ENCODE measurements at places on chromosomes 7 and 10.
A peak's percentile ranks its signal among the peaks of the same experiment; 100 is the strongest.

DNA sequence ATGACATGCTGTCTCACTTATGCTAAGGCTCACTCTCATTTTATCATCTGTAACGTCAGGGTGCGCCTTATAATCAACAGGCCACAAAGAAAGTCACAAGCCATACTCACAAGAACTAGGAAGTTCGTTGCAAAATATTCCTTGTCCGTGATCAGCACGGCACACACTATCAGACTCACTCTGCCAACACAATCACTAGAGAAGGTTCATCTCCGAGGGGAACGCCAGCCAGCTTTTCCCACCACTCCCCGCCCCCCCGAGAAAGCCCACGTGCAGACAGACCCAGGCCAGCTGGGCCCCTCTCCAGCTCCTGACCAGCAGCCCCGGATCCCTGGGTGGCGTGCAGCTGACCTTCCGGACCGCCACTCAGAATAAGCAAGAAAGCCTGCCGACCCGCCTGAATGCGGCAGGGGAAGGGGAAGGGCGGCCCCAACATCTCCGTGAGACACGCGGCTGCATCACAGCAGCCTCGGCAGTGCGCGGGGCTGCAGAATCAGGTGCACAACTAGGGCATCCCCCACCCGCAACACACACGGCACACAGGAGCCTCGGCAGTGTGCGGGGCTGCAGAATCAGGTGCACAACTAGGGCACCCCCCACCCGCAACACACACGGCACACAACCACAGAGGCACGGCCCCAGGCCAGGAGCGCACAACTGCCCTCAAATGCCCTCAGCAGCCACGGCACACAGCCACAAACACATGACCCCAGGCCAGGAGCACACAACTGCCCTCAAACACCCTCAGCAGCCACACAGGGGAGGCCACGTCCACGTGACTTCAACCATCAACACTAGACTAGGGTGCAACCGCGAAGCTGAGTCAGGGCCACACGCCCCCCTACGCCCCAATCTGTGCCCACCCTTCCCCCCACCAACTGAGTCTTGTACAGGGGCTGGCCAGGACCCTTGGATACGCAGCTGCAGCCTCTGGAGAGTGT, 2.5 kb upstream of the GPR146 start:
- peak; percentile 65 for DNase-seq

GRCh38 chr7:105295596-105296352, 92.9 kb downstream of the SRPK2 start:
- no peak for DNase-seq

GRCh38 chr7:101315336-101315735, 6.3 kb downstream of the IFT22 start:
- DNase-seq: no peak

GRCh38 chr10:119755446-119755845, 29.6 kb downstream of the INPP5F start:
- no peak for DNase-seq

DNA sequence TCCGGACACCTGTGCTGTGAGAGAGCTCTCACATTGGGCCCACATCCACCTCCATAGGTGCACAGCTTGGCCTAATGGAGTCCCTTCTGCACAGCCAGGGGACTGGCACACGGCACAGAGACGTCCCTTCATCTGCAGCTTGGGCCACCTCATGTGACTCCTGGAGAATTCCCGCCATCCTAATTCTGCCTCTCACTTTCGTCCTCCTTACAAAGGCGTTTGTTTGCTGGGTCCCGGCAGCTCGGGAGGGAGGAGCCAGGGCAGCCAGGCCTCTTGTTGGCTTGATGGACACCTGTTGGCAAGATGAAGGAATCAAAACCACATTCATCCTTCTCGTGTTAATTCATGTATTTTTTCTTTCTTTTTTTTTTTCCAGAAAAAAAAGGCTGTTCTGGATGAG, 30.7 kb upstream of the TTYH3 start:
- DNase-seq: no peak

DNA sequence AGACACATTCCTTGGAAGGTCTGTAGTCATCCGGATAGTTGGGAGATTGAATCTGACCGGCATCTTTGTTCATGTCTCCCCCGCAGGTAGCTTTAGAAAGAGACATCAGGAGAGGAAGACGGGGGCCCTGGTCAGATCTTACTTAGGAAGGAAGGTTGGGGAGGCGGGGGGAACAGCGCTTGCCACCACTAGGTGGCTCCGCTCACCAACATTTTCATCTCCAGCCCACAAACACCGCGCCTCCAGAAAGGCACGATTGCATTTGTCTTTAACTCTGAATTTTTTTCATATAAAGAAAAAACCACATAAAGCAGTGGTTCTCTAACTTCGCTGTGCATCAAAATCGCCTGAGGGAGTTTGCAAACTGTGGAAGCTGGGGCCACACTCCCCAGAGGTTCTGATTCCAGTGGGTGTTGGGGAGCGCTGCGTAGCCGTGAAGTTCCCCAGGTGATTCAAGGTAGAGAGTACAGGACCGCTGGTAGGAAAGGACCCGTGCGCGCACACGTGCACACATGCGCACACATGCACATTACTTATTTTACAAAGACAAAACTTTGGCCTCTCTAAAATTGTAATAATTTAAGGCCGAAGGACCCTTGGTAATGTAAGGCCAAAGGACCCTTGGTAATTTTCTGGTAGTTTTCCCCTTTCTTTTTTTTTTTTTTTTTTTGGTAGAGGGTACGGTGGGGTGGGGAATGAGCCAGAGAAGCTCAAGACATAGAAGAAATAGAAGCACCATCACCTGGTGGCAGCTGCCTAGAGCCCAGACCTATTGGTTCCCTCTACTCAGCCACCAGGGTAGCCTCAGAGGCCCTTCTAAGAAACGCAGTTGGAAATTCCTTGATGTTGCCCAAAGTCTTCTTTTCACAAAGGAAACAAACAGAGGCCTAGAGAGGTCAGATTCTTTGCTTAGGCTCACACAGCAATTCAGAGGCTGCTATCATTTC, 37.4 kb upstream of the OPALIN start:
- no peak for DNase-seq

DNA sequence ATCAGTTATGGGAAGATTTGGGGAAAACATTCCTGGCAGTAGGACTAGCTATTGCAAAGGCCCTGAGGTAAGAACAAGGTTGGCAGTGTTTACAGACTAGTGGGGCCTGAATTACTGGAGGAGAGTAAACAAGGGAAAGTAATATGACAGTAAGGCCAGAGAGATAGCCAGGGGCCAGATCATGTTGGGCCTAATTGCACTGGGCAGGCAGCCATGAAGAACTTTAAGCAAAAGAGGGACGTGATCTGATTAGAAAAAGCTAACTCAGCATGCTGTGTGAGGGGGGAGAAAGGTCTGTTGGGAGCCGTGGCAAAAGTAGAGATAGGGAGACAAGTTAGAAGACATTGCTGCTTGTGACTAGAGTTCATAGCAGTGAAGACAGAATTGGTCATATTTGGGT, 9.2 kb downstream of the NUP42 start:
- no peak for DNase-seq
